ENCODE measurements at places on chromosomes 3 and 15.

- DNase-seq = no peak
Measured at GRCh38 chr15:55829826-55830225, 86.9 kb upstream of the PRTG start.

DNA sequence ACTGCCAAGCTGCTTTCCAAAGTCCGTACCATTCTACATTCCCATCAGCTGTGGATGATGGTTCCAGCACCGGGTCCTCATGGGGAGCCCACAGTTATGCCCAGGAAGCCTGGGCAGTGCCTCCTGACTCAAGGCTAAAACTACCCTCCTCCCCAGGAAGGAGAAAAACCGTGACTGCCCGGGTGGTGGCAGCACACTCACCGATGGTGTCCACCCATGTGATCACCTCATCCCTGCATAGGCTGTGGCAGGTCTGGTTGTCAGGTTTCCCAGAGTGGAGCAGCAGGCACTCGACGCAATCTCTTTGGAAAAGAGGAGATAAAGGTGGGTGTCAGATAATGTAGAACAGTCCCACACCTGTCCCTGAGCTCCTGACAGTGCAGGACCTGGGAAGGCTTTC lies 38.6 kb downstream of the UMPS start:
- no peak for DNase-seq

DNA sequence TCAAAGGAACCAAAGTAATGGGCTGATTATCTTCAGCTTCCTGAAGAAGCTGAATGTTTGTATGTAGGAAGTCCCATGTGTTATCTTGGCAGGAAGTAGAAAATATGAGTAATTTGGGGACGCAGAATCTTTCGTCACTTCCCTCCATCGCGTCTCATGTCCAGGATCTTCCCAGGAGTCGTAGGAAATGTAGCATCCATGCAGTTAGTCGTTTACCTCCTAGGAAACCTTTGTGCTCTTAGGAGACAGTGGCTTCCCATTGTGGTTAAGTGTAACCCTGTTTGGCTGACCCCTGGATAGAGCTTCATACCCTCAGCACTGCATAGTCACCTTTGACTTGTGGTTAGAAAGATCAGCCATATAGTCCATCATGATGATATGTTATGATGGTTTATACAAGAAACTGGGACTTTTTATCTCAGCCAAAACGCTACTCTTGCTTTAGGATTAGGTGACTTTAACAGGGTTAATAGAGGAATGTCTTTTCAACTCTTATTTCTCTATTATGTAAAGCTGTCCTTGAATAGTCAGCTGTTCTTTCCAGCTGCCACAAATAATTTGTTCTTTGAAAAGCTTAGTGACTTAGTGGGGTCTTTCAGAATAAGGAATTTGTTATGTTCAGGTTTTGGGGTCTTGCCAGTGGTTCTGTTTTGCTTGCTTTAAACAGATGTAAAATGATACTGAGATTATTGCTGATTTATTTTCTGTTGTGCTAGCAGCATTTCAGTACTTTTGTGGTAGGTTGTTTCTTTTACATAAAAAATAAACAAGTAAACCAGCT lies 92.2 kb downstream of the KLHL25 start:
- no peak for DNase-seq

DNA sequence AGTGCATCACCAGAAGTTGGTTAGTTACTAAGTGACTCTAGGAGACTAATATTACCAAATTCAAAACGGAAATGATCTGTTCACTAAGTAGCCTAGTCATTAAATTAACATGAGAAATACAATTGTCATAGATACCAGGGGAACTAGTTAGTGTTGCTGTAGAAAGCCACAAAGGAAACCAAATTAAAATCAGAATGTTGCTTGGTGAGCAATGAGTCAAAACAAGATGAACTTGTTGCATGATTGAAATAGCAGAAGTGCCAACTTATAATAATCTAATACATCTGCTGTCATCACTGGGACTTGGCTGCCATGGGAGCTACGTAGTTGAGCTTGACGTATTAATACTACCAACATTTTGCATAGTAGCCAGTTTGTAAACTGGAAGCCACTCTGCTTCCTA lies 458.1 kb downstream of the DIPK2A start:
- no peak for DNase-seq

DNA sequence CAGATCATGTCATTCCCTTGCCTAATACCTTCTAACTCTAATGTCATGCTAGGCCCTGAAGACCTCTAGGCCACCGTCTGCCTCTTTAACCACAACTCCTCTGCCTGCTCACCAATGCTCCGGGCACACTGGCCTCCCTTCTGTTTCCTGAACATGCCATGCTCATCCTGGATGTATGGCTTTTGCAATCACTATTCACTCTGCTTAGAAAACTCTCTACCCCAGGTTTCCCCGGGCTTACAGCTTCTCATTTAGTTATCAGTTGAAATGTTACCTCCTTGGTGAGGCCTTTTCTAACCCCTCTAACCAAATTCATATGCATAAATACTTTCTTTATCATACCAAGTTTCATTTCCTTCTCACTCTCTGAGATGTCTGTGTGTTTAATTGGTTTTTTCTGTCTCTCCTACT lies 727.8 kb upstream of the CFAP20DC start:
- no peak for DNase-seq

GRCh38 chr3:127532561-127533203 lies 57.9 kb downstream of the TPRA1 start:
- DNase-seq = no peak

DNA sequence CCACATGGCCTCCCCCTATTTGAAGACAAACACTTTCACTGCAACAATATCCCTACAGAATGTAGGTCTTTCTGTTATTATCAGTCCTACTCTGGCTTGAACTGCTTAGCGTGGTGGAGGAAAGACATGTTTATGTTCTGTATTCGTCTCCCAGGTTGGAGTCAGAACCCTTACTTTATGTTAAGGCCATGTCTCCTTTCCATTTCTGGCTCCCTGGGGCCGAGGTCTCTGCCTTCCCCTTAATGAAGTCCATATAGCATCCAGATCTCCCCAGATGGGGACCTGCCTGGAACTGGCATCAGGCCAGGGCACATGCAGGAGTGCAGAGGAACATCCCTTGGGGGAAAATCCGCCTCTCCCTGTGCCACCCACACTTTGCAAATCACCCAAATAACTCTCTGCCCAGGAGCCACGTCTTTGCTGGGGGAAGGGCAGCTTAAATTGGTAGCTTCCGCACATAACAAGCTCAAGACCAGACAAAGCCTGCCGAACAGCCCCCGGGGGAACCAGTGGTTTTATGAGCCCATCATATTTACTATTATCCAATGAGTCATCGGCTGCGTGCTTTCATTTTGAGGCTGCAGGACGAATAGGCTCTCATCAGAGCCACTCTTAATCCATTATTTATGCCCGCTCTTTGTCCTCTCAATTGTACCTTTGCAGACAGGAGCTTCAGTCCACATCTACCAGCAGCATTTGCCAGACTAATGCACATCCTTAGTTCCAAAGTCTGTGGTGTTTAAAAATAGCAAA lies 237.0 kb downstream of the UACA start:
- no peak for DNase-seq

- no peak for DNase-seq
Measured at GRCh38 chr3:171561596-171562323, 101.6 kb upstream of the TNIK start.

DNA sequence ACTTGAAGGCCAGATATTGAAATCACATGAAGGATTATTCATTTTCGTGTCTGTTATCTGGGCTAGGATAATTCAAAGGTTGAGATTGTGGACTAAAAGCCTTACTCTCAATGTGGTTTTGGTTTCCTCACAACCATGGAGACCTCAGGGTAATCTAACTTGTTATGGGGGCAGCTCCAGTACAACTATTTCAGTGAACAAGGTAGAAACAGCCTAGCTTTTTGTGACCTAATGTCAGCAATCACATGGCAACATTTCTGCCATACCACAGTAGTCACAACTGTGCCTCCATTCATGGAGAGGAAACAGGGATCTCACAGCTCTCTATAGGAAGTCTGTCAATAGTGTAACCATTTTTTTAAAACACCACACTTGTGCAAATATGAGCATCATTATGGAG lies 62.4 kb upstream of the RARB start:
- no peak for DNase-seq

DNA sequence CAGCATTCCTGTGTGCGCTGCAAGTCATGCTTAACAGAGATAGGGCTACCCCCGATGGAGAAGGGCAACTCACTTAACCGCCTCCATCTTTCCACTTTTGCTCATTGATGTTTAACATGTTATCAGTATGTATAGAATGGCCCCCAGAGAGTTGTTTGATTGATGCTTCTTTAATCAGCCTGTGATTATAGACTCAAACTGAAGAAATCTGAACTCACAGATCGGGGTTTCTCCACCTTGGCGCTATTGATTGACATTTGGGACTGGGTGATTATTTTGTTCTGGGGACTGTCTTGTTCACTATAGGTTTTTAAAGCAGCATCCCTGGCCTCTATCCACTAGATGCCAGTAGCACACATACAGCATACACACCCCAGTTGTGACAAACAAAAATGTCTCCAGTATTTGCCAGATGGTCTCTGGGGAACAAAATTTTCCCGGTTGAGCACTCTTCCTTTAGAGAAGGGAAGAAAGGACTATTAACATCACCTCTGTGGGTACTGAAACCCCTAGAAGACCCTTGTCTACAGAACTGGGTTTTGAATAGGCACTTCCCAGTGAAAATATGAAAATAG lies 54.4 kb downstream of the LARS2 start:
- DNase-seq = no peak

DNA sequence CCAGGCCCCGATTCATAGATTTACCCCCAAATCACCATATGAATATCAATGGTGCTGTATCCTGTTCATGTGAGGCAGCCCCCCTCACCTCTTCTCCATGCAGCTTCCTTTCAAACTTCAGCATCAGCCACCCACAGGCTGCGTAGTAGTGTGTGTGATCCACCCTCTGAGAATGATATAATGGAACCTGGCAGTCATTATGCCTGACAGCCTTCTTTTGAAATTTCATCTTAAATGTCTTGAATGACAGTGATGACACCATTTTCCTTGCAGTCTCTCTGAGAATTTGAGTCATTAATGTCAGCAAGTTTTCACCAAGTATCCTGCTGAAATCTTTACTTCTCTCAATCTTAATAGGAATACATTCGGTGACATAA lies 3.5 kb upstream of the CLRN1 start:
- DNase-seq = no peak

DNA sequence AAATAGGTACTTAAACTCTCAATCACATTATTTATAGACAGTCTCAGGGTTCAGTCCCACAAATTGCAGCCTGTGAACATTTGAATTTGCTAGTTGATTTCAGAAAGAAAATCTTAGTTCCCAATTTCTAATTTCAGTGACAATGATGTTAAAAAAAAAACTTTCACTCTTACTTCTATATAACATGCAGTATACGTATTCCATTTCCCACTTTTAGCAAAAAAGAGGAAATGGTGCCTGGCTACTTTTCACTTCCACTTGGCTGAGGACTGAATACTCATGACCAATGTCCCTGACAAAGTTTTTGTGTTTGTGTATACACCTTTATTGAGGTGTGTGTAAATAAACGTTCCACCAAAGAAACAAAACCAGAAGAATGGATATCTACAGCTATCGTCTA lies 32.1 kb upstream of the XCR1 start:
- no peak for DNase-seq

DNA sequence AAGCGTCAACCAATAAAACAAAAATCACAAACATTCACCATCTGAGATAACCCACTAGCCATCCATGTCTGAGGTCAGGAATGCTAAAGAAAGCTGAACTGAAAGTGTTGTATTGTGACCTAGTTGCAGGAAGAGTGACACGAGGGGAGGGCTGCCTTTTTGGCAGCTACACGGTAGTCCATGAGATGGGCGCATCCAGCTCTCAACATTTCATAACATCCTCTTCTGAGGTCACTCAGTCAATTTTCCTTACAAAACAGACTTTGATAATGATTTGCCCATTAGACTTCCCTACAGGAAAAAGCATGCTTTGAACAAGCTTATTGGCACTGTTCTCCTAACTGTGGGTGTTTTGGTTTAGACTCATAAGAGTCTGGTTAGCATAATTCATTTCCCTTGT lies 15.4 kb upstream of the SHF start:
- DNase-seq = no peak

- no peak for DNase-seq
Measured at GRCh38 chr15:64901914-64902313, 9.8 kb upstream of the ANKDD1A start.

DNA sequence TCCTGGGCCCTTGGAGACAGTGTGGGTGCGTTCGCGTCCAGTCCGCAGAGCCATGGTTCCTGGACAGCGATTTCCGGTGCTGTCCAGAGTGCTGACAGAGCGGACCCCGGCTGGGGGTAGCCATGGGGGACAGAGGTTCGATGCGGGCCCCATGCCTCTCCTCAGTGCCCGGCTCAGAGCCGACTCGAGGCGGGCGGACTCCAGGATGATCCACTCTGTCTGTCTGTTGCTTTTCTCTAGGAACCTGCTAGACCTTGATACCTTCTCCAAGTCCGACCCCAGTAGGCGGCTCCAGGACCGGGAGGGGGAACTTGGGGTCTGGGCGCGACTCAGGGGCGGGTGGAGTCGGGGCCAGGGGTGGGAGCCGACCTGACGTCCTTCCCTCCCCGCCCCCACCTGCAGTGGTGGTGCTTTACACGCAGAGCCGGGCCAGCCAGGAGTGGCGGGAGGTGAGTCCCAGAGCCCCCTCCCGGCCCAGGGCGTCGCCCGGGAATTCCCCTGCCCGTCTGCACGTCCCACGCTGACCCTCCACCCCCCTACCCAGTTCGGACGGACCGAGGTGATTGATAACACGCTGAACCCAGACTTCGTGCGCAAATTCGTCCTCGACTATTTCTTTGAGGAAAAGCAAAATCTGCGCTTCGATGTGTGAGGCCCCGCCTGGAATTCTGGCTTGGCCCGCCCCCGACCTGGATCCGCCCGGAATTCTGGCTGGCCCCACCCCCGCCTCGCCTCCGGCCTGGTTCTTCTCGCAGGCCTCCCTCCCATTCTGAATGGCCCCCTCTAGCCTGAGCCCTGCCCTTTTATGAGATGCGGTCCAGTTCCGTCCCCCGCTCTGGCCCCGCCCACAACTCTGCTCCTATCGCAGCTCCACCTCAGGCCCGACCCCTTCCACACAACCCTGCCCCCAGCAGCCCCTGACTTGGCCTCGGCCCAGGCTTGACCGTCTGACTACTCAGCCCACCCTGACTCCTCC lies 1.0 kb downstream of the CPNE9 start:
- DNase-seq = no peak

GRCh38 chr3:156542101-156543042 lies 12.5 kb downstream of the SSR3 start:
- DNase-seq = no peak

DNA sequence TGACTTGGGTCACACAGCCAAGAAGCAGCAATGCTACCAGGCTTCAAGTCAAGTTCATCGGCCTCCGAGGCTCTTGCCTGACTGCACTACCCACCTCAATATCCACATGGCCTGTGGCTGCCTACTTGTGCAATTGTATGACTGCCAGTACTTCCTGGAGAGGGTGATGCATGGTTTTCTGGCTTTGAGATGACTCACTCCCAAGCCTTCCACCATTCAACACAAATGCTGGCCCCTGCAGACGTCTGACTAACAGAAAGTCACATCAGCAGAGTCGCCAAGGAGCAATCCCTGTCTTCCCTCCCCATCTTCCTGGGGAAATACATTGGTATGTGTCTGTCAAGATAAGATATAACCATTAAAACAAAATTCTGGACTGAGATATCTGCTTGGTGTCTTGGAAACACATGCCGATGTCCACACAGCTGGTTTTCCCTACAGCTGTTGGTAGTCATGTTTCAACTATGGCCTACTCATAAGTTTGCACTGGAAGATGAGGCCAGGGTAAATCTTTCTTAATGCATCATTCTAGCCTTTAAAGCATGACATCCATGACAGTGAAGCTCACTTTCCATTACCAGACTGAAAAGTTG lies 79.6 kb upstream of the SPATA12 start:
- DNase-seq = peak; percentile 85

Measured in kidney glomerular epithelial cell (primary cell).